Sciatic nerve (tissue), 2 donors: ENCODE measurements at places on chromosomes 2 and 18. TPM values are rescaled to one million over a fixed set of nuclear protein-coding genes. Genes with fewer than 3 reads are reported as not detected.

The CDK15 gene
- total RNA-seq = 2.3 TPM

The ANKRD62 gene
- not detected for total RNA-seq

The EDAR gene
- 0.22 TPM for total RNA-seq

The FEV gene
- total RNA-seq = not detected

The TMEM163 gene
- 0.45 TPM for total RNA-seq

The ARHGAP25 gene
- total RNA-seq = 21.6 TPM

The TUBA4B gene
- total RNA-seq = not detected

The MREG gene
- 5.9 TPM for total RNA-seq

The TMEM37 gene
- 7.1 TPM for total RNA-seq

The CCDC148 gene
- 2.9 TPM for total RNA-seq

The MYOM1 gene
- total RNA-seq = 19.9 TPM

The CLEC4F gene
- 1.7 TPM for total RNA-seq

The MYO3B gene
- total RNA-seq = 0.13 TPM

The ZSWIM2 gene
- total RNA-seq = not detected

The SNRPD1 gene
- 28.2 TPM for total RNA-seq

The PECR gene
- total RNA-seq = 15.1 TPM

The WDR12 gene
- total RNA-seq = 24.2 TPM

The MGAT4A gene
- total RNA-seq = 46.0 TPM

The KIF3C gene
- 56.6 TPM for total RNA-seq

The NT5DC4 gene
- total RNA-seq = not detected

The STEAP3 gene
- 9.1 TPM for total RNA-seq

The DYNAP gene
- total RNA-seq = not detected

The SYT4 gene
- total RNA-seq = not detected

The CDH2 gene
- 11.1 TPM for total RNA-seq

The RGPD3 gene
- 0.22 TPM for total RNA-seq

The SKA1 gene
- 0.36 TPM for total RNA-seq

The MAP2 gene
- total RNA-seq = 41.9 TPM

The ALLC gene
- 7.6 TPM for total RNA-seq

The PSTPIP2 gene
- total RNA-seq = 10.0 TPM

The ANTXR1 gene
- total RNA-seq = 89.9 TPM

The ACMSD gene
- total RNA-seq = not detected

The MYL1 gene
- total RNA-seq = not detected

The CNTNAP5 gene
- total RNA-seq = not detected

The APOB gene
- total RNA-seq = 2.9 TPM

The SLC23A3 gene
- total RNA-seq = 3.3 TPM

The KCTD1 gene
- 34.1 TPM for total RNA-seq

The ST6GAL2 gene
- not detected for total RNA-seq

The ACOXL gene
- not detected for total RNA-seq

The LIMS3 gene
- total RNA-seq = 3.7 TPM

The NEU2 gene
- not detected for total RNA-seq

The MALL gene
- 24.1 TPM for total RNA-seq

The C2orf72 gene
- 2.7 TPM for total RNA-seq

The SAG gene
- total RNA-seq = not detected

The GAREM1 gene
- total RNA-seq = 29.9 TPM

The BMP10 gene
- not detected for total RNA-seq

The NBEAL1 gene
- total RNA-seq = 67.9 TPM

The KCNE4 gene
- total RNA-seq = 7.3 TPM

The TTC27 gene
- 19.0 TPM for total RNA-seq

The KCNIP3 gene
- total RNA-seq = 13.9 TPM

The LOXL3 gene
- total RNA-seq = 9.2 TPM

The CRACDL gene
- total RNA-seq = 12.4 TPM

The CRYGD gene
- not detected for total RNA-seq

The BCL11A gene
- total RNA-seq = 1.6 TPM

The NEU4 gene
- total RNA-seq = not detected
